IPS DF 6.9 (cell line): ENCODE measurements at places on chromosomes 1 and 21.

GRCh38 chr1:183554577-183554976 lies 35.7 kb downstream of the NCF2 start:
- no peak for DNase-seq

GRCh38 chr1:84930329-84930728 lies 37.3 kb upstream of the LPAR3 start:
- DNase-seq = no peak

GRCh38 chr1:44033756-44034155 lies 2.5 kb upstream of the SLC6A9 start:
- no peak for DNase-seq

DNA sequence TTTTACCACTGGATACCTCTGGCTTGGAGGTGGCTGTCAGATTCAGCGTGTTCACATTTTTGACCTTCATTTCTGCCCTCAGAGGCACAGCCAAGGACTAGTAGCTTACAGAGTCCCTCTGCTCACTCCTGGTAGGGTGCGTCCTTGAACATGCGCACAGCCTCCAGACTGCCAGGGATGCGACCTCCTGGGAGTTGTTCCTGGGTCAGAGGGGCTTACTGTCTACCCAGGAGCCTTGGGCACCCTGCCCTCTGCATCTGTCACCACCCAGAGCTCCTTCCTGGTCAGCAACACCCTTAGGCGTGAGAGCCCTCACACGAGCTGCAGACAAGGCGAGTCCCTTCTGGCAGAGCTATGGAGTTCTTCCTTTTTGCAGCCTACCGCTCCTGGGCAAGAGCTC lies 1.7 kb downstream of the SLX9 start:
- no peak for DNase-seq

DNA sequence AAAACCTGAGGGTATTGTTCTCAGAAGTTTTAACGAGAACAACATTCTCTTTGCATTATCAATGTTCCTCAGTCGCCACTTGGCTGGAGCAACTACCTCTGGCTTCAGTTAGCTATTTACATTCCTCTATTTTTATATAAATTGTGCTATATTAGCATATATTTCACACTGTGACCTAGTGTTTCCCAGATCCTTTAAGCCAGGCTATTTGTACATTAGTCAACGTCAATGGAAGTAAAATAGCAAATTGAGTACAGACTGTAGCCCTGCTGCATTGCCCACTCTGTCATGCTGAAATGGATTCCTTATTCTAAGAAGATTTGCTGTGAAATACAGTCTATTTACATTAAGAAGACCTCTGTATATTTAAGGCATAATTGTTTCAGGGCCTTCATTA lies 213.8 kb downstream of the ROR1 start:
- no peak for DNase-seq

GRCh38 chr1:16199157-16199501 lies 13.3 kb downstream of the ARHGEF19 start:
- no peak for DNase-seq

GRCh38 chr1:64320470-64320869 lies 117.0 kb downstream of the UBE2U start:
- no peak for DNase-seq

DNA sequence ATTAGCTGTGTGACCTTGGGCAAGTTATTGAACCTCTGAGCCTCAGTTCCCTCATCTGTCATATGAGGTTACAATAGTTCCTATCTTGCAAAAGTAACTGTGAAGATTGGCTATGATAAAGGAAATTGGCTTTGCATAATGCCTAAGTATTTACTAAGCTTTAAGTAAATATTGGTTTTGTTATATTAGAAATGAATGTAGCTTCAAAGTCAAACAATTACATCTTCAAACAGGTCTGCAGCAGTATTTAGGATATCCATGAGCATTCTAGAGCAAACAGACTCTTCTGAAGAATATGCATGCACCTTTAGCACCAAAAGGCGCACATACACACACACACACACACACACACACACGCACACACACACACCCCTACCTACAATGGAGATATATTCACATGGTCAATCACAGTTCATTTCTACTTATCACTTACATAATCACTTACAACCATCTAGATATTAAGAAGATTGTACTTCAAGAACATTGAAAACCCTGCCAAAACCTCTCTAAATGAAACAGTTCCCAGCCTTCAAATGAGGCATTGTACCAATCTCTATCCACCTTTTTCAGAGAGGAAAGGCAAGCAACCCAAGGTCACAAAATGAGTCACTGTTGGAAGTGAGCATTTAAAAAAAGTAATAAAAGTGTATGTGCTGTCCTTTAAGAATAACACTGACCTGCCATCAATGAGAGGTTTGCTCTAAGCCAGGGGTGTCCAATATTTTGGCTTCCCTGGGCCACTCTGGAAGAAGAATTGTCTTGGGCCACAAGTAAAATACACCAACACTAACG lies 13.4 kb upstream of the FAM43B start:
- no peak for DNase-seq

- no peak for DNase-seq
Measured at GRCh38 chr21:32770871-32771523, 558 bp downstream of the PAXBP1 start.

- DNase-seq = no peak
Measured at GRCh38 chr1:158810311-158810710, 20.8 kb upstream of the MNDA start.

- no peak for DNase-seq
Measured at GRCh38 chr1:108897865-108898720, 21.3 kb downstream of the GPSM2 start.
